Adipocyte (in vitro differentiated cells): ENCODE measurements at places on chromosomes 6 and 20.
A peak's percentile ranks its signal among the peaks of the same experiment; 100 is the strongest.

DNA sequence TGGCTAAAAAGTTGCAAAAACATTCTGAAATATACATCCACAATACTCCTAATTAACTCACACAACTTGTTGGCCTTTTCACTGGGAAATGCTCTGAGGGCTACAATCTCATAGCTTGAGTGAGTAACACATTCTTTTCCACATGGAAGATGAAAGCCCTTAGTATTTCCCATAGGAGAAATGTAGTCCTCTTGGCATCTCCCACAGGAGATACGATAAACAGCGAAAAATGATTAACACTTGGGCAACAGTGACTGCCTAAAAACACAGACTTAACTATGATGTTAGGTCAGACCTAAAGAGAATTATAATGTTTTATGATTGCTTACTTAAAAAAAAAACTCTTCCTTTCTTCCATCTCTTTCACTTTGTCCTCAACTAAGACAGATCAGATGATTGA, 9.0 kb downstream of the MYLK4 start:
- DNase-seq: no peak

GRCh38 chr6:147384737-147385710, 123.5 kb upstream of the SAMD5 start:
- no peak for DNase-seq

DNA sequence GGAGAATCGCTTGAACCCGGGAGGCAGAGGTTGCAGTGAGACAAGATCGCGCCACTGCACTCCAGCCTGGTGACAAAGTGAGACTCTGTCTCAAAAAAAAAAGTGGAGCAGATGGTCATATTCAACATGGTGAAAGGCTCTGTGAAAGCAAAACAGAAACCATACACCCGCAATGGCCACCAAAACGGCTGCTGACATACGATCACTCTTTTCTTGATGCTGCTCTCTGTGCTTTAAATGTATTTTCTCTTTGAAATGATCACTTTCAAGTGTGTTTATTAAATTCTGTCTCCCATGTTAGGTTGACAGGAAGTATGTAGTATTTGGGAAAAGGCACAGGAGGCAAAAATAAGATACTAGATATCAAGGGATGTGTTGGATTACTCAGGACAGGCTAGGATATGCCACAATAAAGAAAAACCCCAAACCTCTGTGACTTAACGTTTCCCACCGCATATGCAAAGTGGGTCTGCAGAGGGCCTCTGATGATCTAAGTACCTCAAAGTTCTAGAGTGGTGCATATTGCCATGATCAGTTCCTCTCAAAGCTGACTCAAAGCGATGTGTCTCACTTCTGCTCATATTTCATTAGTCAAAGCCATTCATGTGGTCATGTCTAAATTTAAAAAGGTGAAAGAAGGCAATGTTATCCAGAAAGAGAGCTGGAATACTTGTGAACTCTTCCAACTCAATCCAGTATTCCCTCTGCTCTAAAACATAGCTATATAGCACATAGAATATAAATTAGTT, 155.1 kb upstream of the SOX4 start:
- DNase-seq: no peak

GRCh38 chr6:37339741-37340638, 13.8 kb upstream of the RNF8 start:
- DNase-seq: no peak

DNA sequence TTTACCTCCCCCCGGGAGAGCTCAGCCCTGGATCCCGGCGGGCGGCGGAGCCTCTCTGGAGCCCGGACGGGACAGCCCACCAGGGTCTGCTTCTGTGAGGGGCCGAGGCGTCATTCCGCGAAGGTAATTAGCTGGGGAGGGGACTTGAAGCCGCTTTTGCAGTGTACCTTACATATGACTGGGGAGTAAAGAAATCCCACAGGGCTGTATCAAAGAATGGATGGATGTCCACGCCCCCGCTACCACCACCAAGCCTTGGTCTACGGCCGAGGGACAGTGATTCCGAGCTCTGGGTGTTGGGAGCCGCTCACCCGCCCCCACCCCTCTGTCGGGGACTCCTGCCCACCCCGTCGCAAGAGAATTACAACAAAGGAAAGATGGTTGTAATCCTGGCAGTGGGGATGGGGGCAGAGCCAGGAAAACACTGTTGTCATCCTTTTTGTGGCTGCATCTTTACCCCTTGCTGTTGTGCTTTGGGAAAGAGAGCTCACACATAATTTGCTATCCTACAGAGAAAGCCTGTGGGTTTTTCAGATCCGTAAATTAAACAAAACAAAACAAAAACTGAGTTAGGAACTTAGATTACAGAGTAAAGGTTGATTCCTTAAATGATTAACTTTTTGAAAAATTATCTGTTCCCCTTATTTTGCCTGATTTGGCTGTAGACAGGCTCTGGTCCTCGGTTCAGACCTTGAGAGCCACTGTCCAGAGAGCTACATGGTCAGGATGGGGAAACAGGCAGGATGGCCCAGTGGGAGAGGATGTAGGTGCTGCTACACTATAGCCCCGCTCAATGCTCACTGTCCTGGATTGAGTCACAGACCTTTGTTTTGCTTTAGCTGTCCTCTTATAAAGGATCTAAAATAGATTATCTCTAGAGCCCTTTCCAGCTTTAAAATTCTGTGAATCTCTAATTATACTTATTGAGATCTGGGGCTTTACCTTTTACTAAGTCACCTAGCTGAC, 997 bp upstream of the FBXO30 start:
- DNase-seq: peak; percentile 66

DNA sequence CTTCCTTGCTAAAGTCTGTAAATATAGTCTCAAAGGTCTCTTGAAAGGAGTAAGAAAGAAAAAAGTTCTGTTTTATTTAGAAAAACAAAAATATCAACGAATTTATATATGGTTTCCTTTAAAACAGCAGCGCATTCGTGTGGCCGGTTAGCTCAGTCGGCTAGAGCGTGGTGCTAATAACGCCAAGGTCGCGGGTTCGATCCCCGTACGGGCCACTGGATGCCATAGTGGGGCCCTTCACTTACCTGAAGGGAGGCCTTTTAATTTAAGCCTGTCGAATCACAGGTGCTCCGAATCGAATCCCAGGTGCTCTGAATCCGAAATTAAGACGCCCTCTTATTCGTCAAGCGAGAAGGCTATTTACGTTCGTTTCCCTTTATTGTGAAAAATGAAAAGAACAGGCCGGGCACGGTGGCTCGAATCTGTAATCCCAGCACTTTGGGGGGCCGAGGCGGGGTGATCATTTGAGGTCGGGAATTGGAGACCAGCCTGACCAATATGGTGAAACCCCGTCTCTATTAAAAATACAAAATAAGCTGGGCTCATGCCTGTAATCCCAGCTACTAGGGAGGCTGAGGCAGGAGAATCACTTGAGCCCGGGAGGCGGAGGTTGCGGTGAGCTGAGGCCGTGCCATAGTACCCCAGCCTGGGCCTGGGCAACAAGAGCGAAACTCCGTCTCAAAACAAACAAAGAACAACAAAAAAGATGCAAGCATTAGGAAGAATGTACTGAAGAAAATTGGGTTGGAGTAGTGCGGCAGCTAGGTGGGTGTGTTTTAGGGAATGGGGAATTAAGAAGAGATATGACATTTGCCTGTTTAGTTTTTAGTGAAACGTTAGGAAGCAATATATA, 195.8 kb upstream of the ZNF184 start:
- DNase-seq: peak; percentile 78

- DNase-seq: no peak
Measured at GRCh38 chr6:165178056-165178455, 131.3 kb downstream of the C6orf118 start.

- DNase-seq: no peak
Measured at GRCh38 chr20:16760431-16761304, 12.5 kb downstream of the OTOR start.

DNA sequence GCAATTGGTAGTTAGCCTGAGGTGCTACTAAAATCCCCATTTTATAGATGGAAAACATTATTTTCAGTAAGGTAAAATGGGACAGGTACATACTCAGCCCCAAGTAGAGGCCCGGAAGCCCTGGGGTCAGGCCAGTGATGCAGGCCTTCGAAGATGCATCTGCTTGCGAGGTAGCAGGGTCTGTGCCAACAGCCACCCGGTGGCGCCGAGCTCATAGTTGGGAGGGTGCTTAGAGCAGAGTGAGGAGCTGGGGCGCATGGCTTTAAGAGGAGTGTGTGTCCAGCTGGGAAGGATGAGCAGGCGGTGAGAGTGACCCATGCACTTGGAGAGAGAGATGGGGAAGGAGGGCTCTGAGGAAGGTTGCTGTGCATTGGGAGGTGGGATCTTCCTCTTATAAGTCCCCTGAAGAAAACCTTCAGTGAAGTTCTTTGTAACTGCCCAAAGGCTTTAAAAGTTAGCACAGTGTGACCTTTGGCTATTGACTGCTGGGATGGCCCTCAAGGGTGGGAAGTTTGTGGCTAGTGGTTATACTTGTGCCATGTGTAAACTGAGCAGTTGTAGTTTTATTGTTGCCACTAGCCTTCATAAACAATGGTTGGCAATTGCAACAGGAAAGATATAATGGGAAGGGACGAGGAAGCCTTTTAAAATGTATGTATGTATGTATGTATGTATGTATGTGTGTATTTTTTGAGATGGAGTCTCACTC, 71.1 kb downstream of the TOX2 start:
- DNase-seq: no peak

GRCh38 chr6:104958178-104959025, 1.5 kb downstream of the LIN28B start:
- DNase-seq: no peak

DNA sequence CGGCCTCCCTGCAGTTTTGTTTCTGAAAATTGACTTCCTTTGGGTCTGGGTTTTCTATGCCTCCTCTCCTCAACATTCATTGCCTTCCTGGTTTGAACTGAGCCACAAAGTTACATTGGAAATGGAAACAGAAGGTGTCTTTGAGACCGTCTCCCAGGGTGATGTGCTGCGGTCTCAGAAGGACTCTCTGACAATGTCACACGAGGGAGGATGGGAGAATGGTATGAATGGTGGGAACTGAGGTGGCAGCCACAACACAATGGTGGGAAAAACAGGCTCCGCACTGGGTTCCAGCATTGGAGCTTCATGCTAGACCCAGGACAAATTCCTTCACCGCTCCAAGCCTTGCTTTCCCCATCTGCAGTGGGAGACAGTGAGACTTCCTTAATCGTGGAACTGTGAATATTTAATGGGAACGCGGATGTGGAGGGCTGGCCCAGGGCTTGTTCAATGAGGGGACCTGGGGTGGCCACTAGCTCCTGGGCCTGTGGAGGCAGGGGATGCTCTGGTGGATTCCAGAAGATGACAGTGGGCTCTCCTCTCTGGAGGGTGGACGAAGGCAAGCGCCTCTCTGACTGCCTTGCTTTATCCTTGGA, 73.9 kb downstream of the KCNB1 start:
- DNase-seq: no peak

DNA sequence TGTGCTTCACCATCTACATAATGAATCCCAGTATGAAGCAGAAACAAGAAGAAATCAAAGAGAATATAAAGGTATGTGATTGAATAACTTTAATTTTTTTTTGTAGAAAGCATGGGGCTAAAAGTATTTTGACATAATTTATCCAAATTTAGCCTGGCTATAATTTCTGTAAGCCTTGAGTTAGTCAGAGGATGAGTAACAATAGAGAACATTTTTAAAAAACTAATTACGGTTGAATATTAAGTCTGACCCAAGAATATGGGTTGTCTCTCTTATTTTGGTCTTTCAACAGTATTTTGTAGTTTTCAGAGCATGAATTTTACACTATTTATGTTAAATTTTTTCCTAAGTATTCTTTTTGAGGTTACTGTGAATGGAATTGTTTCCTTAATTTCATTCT, 2.5 kb downstream of the GMNN start:
- peak; percentile 26 for DNase-seq

GRCh38 chr6:10101551-10102252, 313.2 kb downstream of the TFAP2A start:
- DNase-seq: no peak
